ENCODE measurements at places on chromosomes 4 and X. TPM values are rescaled to one million over a fixed set of nuclear protein-coding genes. Genes with fewer than 3 reads are reported as not detected.
A peak's percentile ranks its signal among the peaks of the same experiment; 100 is the strongest.

- H3K36me3 ChIP-seq, result no peaks in the 10 kb centered on the region
- H3K27me3 ChIP-seq, result no peaks in the 10 kb centered on the region
- DNase-seq, result no peak
- peak overlapping the region; percentile 55 for H3K27ac ChIP-seq
Observed at GRCh38 chr4:169756971-169757574, 671 bp downstream of the HPF1 start.

DNA sequence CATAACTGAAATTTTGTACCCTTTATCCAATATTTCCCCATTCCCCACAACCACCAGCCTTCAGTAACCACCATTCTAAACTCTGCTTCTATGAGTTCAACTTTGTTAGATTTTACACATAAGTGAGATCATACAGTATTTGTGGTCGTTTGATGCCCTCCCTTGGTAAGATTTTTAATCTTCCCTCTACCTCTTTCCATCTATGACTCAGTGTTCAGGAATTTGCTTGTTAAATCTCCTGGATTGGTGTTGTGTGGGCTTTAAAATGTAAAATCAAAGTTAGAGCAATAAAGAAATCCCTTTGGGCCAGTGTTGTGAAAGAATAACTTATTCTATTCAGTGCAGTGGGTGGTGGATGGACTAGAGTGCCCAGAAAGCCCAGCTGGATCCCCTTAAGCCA, 37.4 kb downstream of the SLC16A2 start:
- no peak for DNase-seq
- H3K4me3 ChIP-seq, result no peak overlapping the region
- H3K36me3 ChIP-seq, result no peaks in the 10 kb centered on the region
- H3K4me1 ChIP-seq, result peaks cover 5% of the 10 kb centered on the region
- H3K27me3 ChIP-seq, result no peaks in the 10 kb centered on the region
- no peak overlapping the region for H3K27ac ChIP-seq

DNA sequence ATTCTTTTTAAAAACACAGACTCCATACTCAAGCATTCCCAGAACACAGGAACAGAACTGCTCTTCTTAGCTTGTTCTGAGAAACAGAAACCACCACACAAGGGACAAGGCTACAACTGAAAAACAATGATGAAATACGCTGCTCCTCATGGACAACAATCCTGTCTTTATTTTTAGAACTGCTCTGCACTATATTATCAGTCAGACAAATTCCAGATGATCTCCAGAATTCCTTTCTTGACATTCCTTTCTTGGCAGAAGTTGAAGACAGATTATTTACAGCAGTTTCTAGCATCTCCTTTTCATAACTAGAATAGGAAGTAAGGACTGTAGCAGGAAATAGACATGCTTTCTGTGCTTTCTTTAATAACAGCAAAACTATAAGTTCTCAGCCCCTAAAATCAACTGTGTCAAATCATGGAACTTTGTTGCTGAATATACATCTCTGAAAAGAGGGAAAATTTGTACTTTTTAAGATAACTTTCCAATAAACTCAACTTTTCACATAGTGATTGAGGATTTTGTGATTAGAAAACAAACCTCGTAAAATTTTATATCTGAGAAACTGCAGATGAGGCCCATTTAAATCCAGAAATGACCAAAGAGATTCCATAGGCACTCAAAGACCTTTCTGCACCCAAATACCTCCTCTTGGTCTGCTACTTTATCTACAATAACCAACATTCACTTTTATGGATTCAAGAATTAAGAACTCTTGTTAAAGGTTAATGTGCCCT, 35.9 kb downstream of the ANTXR2 start:
- H3K4me3 ChIP-seq, result no peak overlapping the region
- H3K4me1 ChIP-seq, result no peaks in the 10 kb centered on the region
- no peaks in the 10 kb centered on the region for H3K36me3 ChIP-seq
- no peak overlapping the region for H3K27ac ChIP-seq

- no peak overlapping the region for H3K4me3 ChIP-seq
- no peaks in the 10 kb centered on the region for H3K36me3 ChIP-seq
- H3K27me3 ChIP-seq, result no peaks in the 10 kb centered on the region
- no peak overlapping the region for H3K27ac ChIP-seq
- H3K4me1 ChIP-seq, result no peaks in the 10 kb centered on the region
- no peak for DNase-seq
Observed at GRCh38 chr4:61427818-61428495, 227.8 kb downstream of the ADGRL3 start.

NALF2 gene
- total RNA-seq, result 8.7 TPM

GPC3 gene
- total RNA-seq, result 0.98 TPM

- no peaks in the 10 kb centered on the region for H3K36me3 ChIP-seq
- H3K4me3 ChIP-seq, result no peak overlapping the region
- no peak overlapping the region for H3K27ac ChIP-seq
- no peak for DNase-seq
Observed at GRCh38 chr4:188841523-188841922, 702.3 kb downstream of the TRIML1 start.

- H3K27me3 ChIP-seq, result no peaks in the 10 kb centered on the region
- no peak overlapping the region for H3K27ac ChIP-seq
- H3K4me3 ChIP-seq, result no peak overlapping the region
- H3K4me1 ChIP-seq, result no peaks in the 10 kb centered on the region
- DNase-seq, result no peak
Observed at GRCh38 chr4:182908124-182908523, 9.1 kb downstream of the DCTD start.

GPR173 gene
- total RNA-seq, result 3.4 TPM

SGMS2 gene
- 36.6 TPM for total RNA-seq
